ENCODE measurements at places on chromosomes 5 and 9.

DNA sequence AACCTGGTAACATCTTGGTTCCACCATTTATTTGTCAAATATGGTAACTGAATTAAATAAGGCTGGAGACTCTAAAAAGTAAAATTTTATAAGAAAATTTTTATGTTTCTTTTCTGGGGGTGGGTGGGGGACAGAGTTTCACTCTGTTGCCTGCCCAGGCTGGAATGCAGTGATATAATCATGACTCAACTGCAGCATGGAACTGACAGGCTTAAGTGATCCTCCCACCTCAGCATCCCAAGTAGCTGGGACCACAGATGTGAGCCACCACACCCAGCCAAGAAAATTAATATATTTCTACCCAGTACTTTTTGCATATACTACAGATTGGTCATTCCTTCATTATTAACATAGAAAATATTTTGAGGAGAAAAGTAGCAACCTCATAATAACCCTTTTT lies 216.9 kb downstream of the DEPDC1B start:
- no peak for DNase-seq

DNA sequence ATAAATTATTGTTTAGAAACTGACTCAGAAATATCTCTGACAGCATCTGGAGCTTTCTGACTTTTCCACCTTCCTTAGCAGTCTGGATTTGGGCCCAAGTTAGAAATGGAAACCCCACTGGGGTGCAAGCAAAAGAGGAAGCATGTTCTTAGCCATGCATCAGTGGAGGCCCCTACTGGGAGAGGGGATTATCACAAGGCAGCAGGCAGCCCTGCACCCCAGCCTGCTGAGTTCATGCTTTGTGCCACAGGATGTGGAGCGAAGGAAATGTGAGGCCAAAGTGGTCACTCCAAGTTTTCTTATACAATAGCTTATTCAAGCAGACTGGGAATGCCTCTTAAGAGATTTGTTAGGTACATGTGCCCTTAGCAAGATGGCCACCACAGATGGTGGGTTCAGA lies 146.5 kb upstream of the TLX3 start:
- peak; percentile 32 for DNase-seq

GRCh38 chr5:114056185-114056538 lies 305.7 kb upstream of the KCNN2 start:
- no peak for DNase-seq

DNA sequence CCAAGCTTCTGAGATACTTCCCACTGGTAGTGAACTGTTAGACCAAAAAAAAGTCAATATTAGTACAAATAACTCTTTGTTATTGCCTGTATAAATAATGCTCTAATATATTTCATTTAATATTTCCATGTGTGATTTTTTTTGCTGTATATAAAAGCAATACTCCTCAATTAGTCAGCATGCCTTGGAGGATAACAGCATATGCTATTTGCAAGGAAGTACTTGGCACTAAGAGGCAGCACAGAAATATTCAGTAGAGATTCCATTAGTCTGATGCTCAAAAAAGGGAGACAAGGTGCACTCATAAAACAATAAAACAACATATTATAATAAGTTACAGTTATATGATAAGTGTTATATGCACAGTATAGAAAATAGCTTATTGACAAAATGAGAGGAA lies 296.6 kb upstream of the MPDZ start:
- DNase-seq = no peak

- DNase-seq = no peak
Measured at GRCh38 chr5:119340597-119341218, 15.1 kb upstream of the TNFAIP8 start.

DNA sequence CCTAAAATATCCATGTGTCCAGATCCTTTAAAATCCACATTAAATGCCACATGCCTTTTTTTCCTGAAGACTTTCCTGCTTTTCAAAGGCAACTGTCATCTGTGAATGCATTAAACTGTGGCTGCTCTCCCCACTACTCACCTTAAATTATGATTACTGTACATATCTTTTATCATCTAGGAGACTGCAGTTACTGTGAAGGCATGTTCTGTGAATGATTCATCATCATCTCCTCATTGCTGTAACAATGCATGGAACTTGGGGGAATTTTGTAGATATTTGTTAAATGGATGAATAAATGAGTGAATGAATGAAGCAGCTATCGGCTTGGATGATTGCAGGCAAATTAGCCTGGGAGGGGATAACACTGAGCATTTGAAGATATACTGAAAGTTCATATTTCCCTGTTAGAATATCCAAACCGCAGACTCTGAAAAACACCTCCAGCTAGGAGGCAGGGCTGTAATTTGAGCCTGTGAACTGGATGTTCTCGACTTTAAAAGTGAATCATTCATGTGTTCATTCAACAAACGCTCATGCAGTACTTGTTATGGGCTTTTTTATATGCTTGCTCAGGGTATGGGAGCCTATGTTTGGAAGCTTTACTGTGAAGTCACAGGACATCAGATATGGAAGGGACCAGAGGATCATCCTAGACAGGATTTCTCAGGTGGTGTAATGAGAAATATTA lies 519.2 kb downstream of the KIF4B start:
- DNase-seq = no peak

DNA sequence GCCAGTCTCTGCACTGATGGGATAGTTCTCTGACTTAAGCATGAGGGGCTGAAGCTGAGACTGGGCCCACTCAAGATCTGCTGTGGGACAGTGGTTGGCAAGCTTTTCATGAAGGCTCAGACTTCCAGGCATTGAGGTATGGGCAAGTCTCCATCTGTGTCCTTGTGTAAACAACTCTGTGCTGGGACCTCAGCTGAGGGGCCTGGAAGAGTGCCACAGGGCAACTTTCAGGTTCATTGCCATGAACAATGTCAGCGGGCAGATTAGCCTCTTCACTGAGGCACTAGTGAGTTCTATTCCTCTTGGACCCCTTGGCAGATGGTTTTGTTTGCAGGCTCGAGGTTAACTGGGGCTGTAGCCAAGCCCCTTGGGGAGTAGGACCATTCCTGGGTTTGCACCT lies 127.1 kb downstream of the MRPS30 start:
- DNase-seq = no peak

GRCh38 chr9:19018201-19018600 lies 14.8 kb downstream of the SAXO1 start:
- DNase-seq = no peak

DNA sequence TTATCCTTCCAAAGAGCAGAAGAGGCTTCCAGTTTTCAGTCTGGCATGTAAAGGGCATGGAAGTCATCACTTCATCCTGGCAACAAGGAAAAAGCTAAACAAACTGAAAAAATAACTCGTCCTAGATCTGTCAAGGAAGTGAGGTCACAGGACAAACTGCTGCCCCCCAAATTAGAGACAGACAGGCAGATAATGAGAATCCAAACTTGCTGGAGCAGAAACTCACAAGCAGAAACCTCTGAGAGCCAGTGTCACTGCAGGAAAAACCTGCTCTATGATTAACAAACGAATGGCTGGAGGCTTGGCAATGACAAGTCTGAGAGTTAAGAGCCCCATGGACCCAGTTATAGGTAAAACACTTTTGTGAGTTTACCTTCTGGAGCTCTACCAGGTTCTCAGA lies 18.9 kb upstream of the MLANA start:
- DNase-seq = no peak

- DNase-seq = no peak
Measured at GRCh38 chr9:73871636-73872035, 625.5 kb upstream of the RORB start.

DNA sequence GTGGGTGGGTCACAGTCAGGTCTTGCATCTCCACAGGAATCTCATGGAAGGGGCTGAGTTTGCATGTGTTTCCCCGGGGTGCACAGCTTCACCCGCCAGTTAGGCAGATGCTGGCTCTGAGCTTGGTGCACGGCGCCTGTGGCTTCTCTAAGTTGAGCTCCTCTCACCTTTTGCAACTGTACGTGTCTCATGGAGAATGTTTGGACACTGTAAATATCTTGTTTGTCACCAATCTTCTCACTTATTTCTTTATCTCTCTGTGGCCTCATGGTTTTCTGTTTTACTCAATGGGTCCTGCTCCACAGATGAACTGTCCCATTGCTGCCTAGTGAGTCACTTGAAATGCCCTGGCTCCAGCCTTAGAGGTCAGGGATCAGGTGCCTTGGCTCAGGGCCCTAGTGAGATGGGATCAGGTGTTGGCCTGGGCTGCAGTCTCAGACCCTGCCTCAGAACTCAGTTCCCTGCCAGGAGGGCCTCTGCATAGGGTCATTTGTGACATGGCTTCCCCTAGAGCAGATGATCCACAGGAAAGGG lies 61.6 kb downstream of the WNK2 start:
- DNase-seq = no peak

- DNase-seq = no peak
Measured at GRCh38 chr9:98256756-98257155, 1.3 kb upstream of the TBC1D2 start.

DNA sequence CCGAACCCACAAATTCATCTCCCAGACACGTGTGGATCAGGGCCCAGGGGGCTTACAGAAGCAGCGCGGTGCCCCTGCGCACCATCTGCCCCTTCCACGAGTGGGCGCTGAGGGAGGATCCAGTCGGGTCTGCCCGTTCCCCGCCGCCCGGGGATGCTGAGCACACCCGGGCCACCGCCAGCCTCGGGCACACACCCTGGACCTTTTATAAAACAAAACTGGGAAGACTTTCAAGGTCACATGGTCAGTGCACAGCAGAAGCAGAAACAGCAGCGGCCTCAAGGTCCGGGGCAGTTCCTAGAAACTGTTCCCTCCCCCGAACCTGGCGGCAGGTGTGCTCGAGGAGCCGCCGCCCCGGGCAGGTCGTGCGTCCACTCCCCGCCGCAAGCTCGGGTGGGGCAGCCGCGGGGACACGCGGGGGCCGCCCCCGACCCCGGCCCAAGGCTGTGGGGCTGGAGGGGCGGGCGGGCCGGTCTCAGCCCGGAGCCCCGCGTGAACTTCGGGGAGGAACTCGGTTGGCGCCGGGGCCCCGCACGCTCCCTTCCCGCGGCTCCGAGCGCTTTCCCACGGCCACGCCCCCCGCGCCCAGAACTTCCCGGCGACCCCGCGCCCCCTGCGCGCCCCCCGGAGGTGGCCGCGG lies 633 bp upstream of the PPP1R26 start:
- DNase-seq = peak; percentile 31

GRCh38 chr9:105508530-105508929 lies 49.4 kb upstream of the FKTN start:
- DNase-seq = no peak

- DNase-seq = no peak
Measured at GRCh38 chr9:114694146-114694545, 12.2 kb upstream of the TEX48 start.

DNA sequence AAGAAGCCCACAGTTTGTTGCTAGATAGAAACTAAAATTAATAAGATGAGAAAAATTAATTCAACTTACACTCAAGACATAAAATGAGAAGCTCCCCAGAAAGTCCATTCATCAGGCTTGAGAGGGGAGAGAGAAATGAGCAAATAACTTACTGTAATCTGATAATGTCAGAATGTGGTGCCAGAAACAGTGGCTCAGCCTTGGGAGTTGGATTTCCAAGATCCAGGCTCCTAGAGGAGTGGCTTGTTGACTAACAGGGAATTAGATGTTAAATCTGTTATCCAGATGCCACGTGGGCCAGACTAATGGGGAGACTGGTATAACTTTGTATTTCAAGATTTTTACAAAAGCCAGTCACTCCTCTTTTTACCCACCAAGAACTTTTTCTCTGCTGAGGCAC lies 458.2 kb downstream of the GADD45G start:
- DNase-seq = no peak

- DNase-seq = no peak
Measured at GRCh38 chr5:76223696-76224095, 140.5 kb downstream of the SV2C start.

GRCh38 chr5:138382347-138382746 lies 29.9 kb downstream of the KDM3B start:
- no peak for DNase-seq

- DNase-seq = no peak
Measured at GRCh38 chr9:124776618-124776953, 347 bp upstream of the OLFML2A start.

Measured in ACHN (cell line).